ENCODE measurements at places on chromosomes 5 and 9. TPM values are rescaled to one million over a fixed set of nuclear protein-coding genes. Genes with fewer than 3 reads are reported as not detected.

Gene SLCO4C1
- 1.5 TPM for total RNA-seq

Gene BARHL1
- not detected for total RNA-seq

- no peak for DNase-seq
- H3K27me3 ChIP-seq = peaks cover 6% of the 10 kb centered on the region
- H3K36me3 ChIP-seq = no peaks in the 10 kb centered on the region
- H3K27ac ChIP-seq = no peak overlapping the region
Observed at GRCh38 chr5:143164557-143164956, 238.9 kb downstream of the NR3C1 start.

DNA sequence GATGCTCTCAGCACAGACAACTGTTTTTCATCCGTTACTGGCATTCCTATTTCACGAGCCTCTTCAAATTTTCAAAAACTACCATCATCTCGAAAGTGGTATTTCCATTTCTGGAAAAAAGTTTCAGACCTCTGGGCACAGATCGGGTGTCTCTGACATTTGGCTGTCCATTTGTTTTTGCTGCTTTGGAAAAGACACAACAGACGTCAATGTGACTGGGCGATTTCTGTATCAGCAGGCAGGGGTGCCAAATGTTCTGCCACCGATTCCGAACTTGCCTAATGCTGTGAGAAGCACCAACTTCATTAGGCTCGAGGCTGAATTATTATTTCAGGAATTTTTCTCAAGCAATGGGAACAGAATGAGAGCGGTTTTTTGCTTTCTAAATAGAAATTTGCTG is 105.6 kb downstream of the ARSB start:
- no peaks in the 10 kb centered on the region for H3K4me1 ChIP-seq
- H3K27me3 ChIP-seq = no peaks in the 10 kb centered on the region
- no peak overlapping the region for H3K4me3 ChIP-seq
- no peak for DNase-seq
- no peaks in the 10 kb centered on the region for H3K36me3 ChIP-seq
- no peak overlapping the region for H3K27ac ChIP-seq

GRCh38 chr9:112006361-112007020 is 109.9 kb downstream of the UGCG start:
- no peak overlapping the region for H3K4me3 ChIP-seq
- H3K36me3 ChIP-seq = no peaks in the 10 kb centered on the region
- peaks cover 2% of the 10 kb centered on the region for H3K27me3 ChIP-seq
- H3K4me1 ChIP-seq = no peaks in the 10 kb centered on the region

DNA sequence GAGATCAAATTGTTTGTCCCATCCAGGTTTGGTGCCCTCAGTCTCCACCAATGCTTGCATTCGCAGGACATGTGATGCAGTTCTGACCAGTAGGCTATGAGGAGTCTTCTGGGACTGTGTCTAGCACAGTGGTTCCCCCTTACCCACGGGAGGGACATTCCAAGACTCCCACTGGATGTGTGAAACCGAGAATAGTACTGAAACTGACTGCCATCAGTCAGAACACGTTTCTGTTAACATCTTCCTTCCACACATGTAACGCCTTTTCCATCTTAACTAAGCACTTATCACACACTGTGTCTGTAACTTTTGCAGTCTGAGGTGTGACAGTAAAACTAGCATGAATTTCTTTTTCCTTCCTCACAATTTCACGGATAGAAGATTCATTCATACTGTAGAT is 74.7 kb downstream of the PTTG1 start:
- no peak for DNase-seq
- H3K27ac ChIP-seq = no peak overlapping the region
- H3K36me3 ChIP-seq = no peaks in the 10 kb centered on the region
- H3K27me3 ChIP-seq = no peaks in the 10 kb centered on the region
- no peak overlapping the region for H3K4me3 ChIP-seq
- no peaks in the 10 kb centered on the region for H3K4me1 ChIP-seq

DNA sequence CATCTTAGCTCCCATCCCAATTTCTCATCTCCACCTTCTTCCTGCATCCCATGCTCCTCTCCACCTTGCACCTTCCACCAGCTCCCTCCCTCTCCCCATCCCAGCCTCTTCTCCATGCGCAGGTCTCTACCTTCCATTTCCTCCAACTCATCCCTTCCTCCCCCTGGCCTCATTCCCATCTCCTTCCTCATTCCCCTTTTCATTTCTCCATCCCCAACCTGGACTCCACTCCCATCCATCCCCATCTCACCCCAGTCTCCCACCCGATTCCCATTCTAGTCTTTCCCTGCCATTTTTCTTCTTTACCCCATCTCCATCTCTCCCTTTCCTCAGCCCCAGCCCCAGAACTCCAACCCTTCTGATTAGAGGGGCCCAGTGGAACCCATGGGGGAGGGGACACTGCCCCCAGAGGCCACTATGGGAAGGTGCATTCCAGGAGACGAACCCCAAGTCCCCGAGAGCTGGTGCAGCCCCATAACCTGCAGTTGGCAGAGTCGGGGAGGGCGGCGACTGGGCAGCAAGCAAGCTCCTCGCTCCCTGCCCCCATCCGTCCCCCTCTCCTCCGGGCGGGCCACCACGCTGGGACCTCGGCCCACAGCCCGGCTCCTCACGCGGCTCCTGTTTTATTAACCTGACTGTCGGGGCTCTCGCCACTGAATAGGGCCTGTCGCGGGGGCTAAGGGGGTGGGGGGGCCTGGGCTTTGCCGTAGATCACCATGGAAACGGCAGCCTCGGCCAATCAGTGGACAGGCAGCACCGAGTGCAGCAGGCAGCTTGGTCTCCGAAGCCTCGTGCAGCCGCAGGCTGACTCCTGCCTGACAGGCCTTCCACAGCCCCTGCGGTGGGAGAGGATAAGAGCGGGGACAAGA is 66.7 kb downstream of the PCDH1 start:
- H3K27ac ChIP-seq = peak overlapping the region; percentile 38
- H3K4me1 ChIP-seq = peaks cover 11% of the 10 kb centered on the region
- peak; percentile 70 for DNase-seq
- no peaks in the 10 kb centered on the region for H3K36me3 ChIP-seq
- H3K4me3 ChIP-seq = peak overlapping the region; percentile 73
- peaks cover 2% of the 10 kb centered on the region for H3K27me3 ChIP-seq

DNA sequence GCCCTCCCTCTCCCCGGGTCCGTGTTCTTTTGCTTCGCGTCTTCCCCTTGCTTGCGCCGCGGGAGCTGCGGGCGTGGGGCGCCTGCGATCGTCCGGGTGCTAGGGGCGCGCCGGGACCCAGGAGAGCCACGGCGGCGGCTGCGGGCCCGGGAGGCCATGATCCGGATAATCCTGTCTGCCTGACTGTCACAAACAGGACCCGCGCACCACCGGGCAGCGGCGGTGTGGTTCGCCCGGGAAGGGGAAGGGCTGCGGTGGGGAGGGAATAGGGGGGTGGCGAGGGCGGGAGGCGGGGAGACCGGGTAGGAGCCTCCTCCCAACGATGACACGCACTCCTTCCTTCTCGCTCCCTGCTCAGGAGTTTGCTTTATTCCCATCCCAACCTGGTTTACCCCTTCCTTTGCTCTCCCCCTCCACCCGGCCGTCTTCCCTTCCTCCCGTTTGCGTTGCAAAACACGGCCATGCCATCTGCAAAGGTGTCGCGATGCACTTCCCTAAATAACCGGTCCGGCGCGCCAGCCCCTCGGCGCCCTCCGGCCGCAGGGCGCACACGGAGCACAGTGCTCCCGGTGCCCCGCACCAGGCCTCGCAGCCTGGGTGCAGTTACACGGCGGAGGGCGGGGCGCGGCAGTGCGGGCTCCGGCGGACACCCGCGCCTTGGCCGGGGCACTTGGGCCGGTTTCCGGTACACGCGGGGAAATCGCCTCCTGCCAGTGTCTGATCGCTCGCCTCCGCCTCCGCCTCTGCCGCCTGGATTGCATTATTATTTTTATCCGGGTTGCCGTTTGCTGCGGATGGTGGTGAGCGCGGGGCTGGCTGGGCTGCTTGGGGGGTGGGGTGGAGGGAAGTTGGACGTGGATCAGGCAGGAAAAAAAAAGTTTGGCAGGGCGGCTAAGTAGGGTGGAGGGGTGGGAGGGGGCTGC is 1.5 kb downstream of the SMARCA2 start:
- peaks cover 15% of the 10 kb centered on the region for H3K27me3 ChIP-seq
- no peaks in the 10 kb centered on the region for H3K36me3 ChIP-seq
- H3K4me3 ChIP-seq = peak overlapping the region; percentile 95
- DNase-seq = peak; percentile 54
- peaks cover 7% of the 10 kb centered on the region for H3K4me1 ChIP-seq
- no peak overlapping the region for H3K27ac ChIP-seq

Data from glutamatergic neuron (in vitro differentiated cells).